ENCODE measurements at places on chromosomes 16 and 17.

DNA sequence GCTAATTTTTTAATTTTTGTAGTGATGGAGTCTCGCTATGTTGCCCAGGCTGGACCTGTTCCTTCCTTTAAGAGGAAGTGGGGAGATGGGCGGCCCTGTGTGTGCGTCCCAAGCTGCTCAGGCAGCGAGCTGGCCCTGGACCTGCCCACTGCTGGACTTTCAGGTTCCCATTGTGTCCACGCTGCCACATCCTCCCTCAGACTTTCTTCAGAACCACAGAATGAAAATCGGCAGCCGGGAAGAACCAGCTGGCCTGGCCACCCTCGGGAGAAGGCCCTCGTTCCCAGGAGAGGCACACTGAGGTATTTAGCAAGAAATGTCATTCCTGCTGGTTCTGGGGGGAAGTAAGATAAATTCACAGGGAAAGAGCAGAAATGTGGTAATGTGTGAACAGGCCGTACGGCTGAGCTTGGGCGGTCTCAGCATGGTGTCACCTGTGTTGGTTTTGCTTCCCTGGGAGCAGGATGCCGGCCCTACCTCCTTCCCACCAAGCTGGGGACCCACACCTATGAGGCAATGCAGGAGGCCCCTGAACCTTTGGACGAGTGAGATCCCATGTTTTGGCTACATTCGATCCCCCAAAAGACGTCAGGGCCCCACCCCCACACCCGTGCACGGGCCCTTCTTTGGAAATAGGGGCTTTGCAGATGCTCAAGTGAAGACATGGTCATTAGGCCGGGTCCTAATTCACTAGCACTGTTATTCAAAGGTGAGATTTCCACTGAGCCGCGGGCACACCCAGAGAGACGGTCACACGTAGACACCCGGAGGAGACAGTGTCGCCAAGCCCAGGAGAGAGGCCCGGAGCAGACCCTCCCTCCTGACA lies 35.9 kb upstream of the ZNF469 start:
- DNase-seq = no peak

DNA sequence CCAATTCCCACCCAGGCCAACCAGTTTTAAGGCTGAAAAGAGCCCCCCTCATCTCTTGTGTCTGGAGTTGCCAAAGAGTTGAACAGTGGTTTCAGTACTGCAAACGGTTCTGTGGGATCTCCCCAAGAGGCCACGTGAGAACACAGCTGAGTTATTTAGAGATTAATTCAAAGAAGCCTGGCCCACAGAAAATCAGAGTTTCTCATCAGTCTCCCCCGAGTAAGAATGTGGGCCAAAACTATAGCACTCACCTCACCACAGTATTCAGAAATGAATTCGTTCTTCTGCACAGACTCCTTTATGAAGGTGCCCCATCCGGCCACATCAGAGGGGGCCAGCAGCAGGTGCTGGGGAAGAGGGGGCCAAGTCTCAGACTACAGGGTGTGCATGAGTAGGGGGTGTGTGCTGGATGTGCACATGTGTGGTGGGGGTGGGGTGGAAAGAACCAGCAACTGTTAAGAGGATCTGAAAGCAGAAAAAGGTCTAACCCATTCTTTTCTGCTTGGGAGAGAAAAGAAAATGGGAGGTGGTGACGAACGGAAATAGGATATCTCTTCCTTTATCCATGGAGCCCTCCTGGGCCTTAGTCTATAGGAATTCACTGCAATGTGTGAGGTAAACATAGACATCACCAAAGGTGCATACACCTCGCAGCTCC lies 22.6 kb downstream of the CNTNAP1 start:
- no peak for DNase-seq

GRCh38 chr17:78875363-78876093 lies 27.5 kb downstream of the CEP295NL start:
- no peak for DNase-seq

DNA sequence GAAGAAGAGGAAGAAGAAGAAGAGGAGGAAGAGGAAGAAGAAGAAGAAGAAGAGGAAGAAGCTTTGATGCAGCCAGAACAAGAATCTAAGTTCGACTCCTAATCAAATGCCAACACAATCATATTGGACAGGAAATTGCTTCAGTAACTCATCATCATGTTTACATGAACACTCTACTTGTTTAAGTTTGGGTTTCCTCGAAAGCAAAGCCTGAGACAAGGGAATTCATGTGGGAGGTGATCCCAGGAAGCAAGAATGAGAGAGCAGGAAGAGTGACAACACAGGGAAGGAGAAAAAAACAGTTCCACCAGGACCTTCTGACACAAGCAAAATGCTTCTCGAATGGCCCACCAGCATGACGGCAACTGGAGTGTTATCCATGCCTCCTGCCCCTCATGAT lies 279.0 kb downstream of the PMP22 start:
- no peak for DNase-seq

DNA sequence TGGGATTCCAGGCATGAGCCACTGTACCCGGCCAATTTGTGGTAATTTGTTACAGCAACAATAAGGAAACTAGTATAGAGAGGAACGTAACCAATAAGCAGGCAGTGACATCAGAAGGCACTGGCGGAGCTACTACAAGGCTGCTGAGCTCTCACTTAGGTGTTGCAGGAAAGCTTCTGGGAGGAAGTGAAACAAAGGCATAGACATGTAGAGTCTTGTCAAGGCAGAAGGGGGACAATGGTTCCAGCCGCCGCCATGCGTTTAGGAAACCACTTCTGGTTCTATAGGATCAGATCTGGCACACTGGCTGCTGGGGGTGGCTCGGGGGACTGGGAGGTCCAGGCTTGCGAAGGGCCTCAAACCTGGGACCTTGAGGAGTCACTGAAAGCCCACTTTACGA lies 9.4 kb upstream of the CPSF4L start:
- DNase-seq = no peak

GRCh38 chr17:9974448-9975381 lies 69.6 kb upstream of the RCVRN start:
- no peak for DNase-seq

Measured in H9 (cell line).